DMS79 treated with DMSO at 0.1 percent for 48 hours (cell line): ENCODE measurements at places on chromosomes 7 and 10.

DNA sequence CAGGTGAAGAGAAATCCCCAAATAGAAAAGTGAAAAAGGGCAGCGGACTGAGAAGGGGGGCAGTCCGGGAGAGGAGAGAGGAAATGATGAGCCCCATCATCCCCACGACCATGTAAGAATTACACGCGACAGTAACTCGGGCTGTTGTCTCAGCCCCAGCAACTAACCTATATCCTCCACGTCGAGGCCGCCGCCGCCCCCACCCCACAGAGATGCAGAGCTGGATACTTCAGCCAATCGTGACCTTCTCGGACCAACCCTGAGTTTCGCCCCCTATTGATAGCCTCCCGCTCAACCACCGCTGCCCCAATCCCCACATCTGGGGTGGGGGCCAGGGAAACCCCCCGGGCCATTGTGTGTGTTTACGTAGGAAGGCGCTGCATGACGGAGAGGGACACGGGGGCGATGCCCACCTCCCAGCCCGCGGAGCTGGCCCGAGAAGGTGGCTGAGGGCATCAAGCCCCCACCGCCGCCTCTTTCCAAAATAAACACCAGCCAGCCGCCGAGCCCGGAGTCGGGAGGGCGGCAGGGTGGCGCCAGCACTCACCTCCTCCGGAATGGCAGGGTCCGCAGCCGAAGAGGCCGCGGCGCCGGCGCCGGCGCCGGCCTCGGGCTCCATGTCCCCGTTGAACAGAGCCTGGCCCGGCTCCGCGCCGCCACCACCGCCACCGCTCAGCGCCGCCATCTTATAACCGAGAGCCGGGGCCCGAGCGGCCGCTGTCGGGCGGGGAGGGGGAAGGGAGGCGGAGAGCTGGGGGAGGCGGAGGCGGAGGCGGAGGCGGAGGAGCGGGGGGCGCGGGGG is 509 bp downstream of the BRAF start:
- DNase-seq: peak; percentile 53

GRCh38 chr7:155464183-155464582 is 6.3 kb downstream of the EN2 start:
- DNase-seq: no peak

GRCh38 chr10:45439365-45439764 is 65.3 kb downstream of the ALOX5 start:
- DNase-seq: no peak

DNA sequence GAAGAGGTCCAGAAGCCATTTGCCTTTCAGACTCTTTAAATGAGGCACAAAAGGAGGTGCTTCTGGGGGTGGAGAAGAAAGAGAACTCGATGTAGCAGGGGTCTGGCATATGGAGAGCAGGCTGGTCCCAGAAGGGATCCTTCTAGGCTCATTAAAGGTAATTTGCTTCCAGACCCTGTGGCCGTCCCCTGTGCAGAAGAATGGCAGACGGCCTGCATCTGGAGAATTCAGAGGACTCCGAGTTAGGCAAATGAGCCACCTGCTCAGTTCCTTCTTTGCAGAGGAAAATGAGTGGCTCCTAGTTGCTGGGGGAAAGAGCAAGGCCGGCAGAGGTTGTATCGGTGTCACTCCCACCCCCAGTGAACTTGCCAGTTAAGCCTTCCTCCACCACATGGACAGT is 73.8 kb upstream of the FAM180A start:
- DNase-seq: no peak

DNA sequence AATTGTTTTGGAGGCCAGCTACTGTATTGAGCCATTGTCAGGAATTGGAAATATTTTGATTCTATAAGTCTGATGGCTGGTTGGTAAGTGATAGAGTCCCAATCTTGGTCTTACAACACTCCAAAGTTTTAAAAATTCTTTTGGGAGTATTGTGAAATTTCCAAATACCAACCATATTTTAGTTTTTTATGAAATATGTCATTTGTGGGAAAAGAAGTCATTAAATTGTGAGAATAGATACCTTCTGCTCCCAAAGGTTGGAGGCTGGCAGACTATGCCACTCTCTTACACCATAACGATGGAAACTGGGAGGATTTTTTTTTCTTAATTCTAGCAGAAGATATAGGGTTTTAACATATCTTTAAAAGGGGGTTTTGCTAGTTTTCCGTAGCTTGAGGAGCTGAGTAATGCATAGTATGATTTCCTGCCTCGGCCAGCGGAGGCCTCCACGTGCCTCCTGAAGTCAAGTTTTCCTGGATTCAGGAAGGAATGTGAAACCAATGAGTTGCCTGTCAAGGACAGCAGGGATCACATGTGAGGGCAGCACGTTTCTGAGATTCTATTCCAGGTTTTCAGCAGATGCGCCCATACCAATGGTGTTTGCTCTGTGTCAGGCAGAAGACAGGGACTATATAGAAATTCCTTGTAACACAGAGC is 92.2 kb upstream of the LAMB4 start:
- no peak for DNase-seq

GRCh38 chr10:128875030-128875744 is 591.9 kb upstream of the MGMT start:
- no peak for DNase-seq

- no peak for DNase-seq
These were observed 258.4 kb upstream of the FZD1 start for GRCh38 chr7:91005841-91006240.

DNA sequence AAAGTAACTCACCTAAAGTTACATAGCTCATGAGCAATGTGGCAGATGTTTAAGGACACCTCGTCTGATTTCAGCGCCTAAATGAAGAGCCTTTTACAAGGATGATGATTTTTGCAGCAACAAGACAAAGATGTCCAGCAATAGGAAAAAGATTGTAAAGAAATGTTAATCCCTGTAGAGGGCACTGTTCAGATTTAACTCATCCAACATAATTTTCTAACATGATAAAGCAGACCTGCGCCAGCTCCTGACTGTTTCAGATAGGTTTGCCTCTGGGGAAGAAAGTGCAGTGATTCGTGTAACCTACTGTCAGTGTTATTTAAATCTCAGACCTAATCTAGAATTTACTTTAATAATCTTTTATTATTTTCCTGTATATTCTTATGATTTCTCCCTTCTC is 595.2 kb downstream of the AUTS2 start:
- DNase-seq: no peak

- no peak for DNase-seq
These were observed 9.3 kb upstream of the CAMK2B start for GRCh38 chr7:44334734-44335097.

- no peak for DNase-seq
These were observed 294.7 kb downstream of the PTPRN2 start for GRCh38 chr7:158292948-158293347.

- peak; percentile 44 for DNase-seq
These were observed 29.8 kb upstream of the GNA12 start for GRCh38 chr7:2873686-2874551.

DNA sequence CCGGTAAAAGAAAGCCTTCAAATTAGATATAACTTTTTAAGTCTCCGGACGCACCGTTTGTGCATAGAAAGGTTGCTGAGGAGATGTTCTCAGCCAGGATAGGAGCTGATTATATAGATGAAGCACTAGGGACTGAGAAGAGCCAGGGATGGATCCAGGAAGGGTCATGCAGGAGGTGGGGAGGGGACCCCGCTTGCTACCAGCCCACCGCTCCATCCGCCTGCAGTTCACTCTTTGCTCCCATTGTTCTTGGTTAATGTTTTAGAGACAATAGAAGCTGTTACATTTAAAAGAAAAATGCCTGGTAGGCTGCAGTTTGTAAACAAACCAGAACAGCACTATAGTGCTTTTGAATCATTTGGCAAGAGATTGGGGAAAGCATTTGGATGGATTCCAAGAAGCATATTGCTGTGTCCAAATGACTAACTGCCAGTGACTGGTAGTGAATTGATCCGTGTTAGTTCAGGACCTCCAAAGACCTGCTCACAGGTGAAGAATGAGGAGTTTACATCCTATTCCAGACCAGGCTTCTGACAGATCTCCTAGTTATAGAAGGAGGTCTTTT is 175.9 kb upstream of the TAC1 start:
- DNase-seq: peak; percentile 23

GRCh38 chr10:72728462-72728861 is 36.5 kb downstream of the MCU start:
- no peak for DNase-seq

DNA sequence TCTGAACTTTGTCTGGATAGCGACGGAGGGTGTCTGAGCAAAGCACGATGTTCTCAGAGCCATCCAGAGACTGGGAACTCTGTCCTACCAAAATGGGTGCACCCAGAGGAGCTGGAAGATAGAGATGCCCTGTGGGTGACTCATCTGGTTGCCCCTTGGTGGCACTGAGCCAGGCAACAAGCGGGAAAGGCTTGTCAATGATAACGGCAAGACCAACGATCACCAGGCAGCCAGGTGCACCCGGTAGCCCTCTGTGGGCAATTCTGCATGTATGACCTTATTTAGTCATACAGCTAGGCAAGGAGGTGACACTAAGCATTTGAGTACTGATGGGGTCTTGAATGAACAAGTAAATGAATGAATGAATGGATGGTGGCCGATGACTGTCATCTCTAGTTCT is 2.8 kb upstream of the ELN start:
- DNase-seq: no peak

DNA sequence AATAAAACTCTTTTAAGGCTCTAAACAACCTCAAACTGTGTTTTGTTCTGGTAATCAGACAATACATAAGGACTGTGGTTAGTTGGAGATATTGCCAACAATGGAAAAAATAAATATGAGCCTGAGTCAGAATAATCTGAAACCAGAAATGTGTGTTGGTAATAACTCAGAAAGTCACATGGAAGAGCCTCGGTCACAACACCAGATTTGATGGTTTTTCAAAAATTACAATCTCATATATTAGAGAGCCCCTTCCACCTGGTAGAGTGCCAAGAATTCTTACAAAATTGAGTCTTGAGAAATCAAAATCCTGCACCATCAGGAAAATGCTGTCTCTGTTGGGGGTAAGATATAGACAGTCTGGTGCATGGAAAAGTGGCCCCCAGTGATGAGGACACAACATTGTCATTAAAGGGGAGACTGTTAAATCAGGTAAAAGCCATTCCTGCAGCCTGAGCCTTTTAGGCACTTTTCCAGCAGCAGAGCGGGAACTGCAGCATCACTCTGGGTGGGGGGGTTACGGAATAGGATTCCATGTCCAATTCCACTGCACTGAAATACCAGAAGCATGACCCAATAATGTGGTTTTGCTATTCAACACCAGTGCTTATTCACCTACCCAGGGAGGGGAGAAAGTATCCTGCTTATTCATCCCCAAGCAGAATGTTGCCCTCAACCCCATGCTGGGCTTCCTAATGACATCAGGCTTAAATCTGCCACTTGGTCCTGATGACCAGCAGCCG is 9.5 kb upstream of the ADAM12 start:
- DNase-seq: no peak

GRCh38 chr10:125164421-125164820 is 4.1 kb upstream of the CTBP2 start:
- DNase-seq: no peak

GRCh38 chr7:148882841-148883265 is 1.2 kb downstream of the EZH2 start:
- peak; percentile 19 for DNase-seq

GRCh38 chr7:154767821-154768415 is 235.0 kb downstream of the PAXIP1 start:
- no peak for DNase-seq

DNA sequence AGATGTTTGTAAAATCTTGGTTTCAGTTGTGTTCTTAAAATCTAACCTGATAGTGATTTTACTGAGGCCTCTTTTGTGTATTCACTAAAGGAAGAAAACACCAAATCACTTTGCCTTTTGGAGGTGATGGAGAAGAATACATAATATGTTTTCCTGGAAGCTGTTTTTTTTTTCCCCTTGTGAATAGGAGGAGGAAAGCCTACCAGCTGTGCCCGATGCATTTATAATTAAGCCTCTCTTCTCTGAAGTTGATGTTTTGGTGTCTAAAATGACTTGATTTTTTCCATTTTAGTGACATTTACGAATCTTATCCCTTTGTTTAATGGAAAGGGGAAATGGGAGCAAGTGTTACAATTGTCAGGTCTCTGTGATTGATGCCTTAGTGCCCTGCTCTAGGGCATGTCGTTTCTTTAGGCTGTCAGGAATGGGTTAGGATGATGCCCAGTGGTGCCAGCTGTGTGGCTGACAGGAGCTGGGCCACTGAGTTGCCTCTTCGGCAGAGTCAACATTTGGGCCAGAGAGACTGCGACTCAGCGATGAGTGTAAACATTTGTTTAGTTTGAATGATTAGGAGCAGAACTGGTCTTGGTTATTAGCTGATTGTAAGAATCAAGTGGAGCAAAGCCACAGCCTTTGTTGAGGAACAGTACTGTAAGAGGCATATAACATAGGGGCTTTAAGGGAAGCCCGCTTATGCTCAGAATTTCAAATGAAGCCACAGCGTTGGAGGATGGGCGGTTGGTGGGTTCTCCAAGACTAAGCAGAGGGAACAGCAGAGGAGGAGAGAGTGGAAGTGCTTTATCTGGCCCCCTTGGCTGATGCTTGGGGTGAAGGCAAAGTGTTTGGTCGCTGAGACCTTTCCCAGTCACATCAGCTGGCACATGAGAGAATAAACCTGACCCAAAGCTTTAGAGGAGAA is 81.6 kb downstream of the CDK14 start:
- DNase-seq: no peak

DNA sequence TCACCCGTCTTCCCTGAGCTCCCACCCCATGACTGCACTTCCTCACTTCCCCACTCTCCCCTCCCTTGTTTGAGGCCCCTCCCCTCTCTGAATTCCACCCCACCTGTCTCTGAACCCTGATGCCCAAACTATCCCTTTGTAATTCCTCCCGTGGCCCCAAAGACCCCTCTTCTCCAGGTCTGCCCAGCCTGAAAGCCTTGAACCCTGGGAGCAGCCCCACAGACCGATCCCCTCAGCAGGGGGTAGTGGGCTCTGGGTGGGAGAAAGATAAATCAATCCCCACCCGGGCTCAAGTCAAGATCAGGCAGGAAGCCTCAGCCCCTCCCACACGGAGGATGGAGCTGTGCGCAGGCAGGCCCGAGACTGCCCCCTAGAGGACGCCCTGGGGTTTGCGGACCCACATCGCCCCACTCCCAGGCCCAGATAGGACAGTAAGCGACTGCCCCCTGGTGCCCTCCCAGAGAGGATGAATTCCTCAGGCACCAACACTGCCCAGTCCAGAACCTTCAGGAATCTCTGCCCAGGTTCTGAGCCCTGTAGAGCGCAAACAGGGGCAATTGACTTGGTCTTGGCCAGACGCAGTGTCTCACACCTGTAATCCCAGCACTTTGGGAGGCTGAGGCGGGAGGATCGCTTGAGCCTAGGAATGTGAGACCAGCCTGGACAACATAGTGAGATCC is 11.7 kb downstream of the HSPB1 start:
- DNase-seq: peak; percentile 86

DNA sequence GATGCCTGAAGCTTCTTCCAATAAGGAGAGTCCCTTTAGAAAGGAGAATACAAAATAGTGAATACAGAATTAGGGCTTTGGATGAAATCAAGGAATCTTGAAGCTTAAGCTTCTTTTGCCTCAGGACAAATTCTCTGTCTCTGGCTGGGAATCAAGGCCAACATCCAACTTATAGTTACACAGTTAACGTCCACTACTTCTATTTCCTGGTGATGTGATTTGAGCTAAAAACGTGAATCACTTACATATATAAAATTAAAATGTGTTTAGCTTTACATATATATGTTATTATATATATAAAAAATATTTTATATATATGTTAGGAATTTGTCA is 11.4 kb upstream of the INPP5F start:
- no peak for DNase-seq
